ENCODE measurements at places on chromosomes 16 and 17.
A peak's percentile ranks its signal among the peaks of the same experiment; 100 is the strongest.

DNA sequence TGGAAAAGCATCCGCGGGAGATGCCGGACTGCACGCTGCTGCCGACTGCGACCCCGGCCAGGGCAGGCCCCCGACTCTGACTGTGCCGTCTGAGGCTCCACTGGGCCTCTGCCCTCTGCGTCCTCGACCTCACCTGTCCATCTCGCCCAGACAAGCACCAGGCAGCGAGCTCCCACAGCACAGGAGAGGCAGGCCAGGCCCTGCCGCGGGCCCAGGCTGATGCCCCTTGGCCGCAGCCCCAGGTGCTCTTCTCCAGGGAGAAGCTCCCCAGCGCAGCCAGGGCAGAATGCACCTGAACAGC lies 98.1 kb upstream of the DNAH17 start:
- no peak for DNase-seq

DNA sequence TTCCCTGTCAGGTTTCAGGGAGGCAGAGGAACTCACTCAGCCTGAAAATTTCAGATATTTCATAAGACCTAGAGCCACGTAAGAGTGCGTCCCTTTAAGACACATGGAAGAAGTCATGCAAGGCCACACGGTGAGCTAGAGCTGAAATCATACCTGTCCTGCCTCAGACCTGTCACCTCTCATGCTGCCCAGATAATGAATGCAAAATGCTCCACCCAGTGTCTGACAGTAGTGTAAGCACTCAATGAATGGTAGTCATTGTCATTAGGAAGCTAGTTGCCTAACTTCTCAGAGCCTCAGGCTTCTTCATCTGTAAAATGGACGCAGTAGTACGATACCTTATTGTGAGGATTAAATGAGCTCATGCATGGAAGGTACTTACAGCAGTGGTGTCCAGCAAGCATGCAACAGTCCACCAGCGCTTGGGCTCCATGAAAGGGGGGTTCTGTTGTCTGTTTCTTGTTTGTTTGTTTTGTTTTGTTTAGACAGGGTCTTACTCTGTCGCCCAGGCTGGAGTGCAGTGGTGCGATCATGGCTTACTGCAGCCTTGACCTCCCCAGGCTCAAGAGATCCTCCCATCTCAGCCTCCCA lies 60.7 kb downstream of the WSB1 start:
- no peak for DNase-seq

DNA sequence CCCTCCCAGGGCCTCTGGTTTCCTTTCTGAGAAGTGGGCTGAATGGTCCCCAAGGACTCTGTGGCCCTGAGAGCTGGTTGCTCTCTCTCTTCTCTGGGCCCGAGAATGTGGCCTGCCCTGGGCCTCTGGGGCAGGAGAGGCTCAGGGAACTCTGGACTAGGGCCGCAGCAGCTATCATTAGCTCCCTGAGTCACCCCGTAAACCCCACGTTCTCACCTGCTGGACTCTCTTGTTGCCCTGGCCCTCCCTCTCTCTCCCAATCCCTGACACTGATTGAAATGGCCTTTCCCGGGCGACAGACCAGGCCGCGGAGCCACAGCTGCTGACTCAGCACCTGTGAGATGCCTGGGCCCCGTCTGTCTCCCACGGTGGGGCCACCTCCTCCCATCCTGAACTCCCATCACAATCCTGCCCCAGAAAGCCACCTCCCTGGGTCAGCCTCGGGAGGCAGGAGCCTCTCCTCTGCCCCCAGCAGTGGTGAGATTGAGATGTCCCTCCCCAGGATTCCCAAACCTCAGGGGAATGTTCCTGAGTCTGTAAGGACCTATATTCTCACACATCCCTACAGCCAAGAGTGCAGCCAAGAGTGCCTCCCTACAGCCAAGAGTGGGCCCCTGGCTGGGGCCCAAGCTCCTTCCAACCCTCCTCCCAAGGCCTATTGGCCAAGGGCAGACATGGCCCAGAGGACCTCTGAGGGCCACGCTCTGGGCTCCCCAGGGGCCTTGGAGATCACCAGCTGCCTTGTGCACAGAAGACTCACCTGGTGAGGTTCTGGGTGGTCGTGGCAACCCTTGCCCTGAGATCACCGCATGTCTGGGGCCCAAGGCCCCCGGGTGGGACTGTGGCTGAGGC lies 470 bp downstream of the TRPV3 start:
- no peak for DNase-seq

DNA sequence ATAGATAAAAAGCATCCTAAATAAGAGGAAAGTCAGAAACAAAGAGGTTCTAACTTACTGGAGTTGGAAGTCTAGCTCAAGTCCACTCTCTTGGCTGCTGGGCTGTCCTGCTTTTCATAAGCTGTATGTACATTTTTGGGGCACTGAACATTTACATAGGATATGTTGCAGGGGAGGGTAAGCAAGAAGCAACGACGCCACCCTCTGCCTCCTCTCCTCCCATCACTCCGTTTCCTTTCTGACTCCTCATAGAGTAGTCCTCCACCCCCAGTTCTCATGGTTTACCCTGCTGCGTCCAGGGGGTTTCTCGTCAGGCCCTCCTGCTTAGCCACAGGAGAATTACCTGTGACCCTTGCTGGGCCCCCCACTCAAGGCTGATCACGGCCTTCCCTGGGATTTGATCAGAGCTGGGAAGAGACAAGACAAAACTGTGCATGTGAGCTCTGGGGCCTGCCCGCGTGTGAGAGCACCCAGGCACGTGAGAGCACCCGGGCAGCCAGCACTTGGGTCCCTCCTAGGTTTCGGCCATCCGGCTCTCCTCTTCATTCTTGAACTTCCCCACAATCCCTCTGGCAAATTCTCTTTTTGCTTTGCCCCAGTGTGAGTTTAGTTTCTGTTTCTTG lies 37.1 kb downstream of the TMEM11 start:
- no peak for DNase-seq

GRCh38 chr17:41682631-41683030 lies 6.1 kb upstream of the EIF1 start:
- DNase-seq, result no peak

GRCh38 chr16:58670177-58670576 lies 14.4 kb downstream of the SLC38A7 start:
- DNase-seq, result no peak

GRCh38 chr17:31275116-31275515 lies 21.9 kb downstream of the OMG start:
- no peak for DNase-seq

- DNase-seq, result no peak
Observed at GRCh38 chr17:55624772-55625433, 97.8 kb downstream of the TMEM100 start.

DNA sequence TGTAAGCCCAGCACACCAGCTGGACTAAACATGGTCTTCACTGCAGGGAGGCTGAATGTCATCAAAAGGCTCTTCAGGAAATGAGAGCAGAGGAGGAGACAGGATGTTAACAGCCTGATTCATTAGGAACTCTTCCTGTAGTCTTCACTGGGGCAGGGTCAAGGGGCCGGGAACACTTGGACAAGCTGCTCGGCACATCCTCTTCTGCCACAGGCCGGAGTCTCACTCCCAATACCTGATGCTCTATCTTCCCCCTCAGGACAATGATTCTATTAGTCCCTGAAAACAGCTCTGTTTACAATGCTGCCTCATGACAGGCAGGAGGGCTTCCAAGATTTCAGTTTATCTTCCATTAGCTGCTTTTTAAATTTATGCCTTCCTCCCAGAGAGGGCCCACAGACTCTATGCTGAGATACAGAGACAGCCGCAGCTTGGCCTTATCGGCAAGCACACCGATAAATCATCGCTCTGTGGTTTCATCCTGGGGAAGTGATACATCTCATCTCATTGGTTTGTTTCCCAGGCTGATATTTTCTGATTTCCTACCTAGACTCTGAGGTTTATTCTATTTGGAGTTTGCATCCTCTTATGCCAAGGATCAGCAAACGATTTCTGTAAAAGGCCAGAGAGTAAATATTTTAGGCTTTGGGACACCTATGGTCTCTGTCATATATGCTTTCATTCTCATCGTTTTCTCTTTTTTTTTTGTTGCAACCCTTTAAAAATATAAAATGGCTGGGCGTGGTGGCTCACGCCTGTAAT lies 214.0 kb upstream of the ASIC2 start:
- DNase-seq, result no peak

GRCh38 chr17:38676706-38677504 lies 2.1 kb upstream of the EPOP start:
- peak; percentile 50 for DNase-seq

All from NCI-H2081 treated with DMSO at 0.1 percent for 48 hours (cell line).